ENCODE measurements at places on chromosomes 3 and 15.

DNA sequence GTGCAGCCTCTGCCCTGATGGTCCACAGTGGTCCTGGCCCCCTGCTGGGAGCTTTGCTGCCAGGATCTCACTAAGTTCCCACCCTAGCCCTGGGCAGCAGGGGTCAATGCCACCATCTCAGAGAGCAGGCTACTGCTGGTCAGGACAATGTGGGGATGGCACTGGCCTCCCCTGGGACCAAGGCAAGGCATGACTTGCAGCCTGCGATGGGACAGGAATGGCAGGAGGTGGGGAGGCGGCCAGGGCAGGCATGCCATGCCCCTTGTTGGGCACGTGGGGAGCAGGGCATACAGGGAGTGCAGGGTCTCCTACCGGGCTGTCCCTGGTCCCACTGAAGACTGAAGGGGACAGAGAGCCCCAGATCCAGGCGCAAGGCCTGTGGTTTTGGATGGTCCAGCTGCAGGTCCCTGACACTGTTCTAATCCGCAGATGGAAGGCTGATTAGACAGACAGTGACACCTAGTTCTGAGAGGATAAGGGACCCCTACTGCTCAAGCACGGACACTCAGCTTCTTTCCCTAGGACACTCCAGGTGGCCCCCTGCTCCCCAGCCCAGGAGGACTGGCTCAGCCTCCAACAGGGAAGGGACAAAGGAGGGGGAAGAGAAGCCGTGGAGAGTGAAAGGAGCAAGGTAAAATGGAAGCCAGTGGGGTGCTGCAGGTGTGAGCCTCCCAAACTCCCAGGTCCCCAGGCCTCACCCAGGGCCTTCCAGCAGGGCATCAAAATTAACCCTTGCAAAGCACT lies 69.2 kb upstream of the RPL32 start:
- DNase-seq, result no peak

DNA sequence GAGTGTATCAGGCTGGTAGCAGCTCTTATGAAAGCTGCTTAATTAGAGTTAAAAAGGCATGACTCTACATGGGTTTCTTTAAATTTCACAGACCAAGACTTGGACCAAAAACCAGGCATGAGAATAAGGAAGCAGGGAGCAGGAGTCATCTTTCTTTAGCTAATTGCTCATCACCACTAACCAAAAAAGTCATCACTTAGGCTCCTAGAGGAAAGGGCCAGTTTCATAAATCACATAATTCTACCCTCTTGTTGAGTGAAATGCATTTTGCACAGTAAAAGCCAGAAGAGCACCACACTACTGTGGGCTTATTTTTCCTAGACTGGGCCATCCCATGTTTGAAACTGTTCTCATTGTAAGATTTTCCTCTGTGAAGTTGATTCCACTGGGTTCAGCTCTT lies 175.6 kb downstream of the GREM1 start:
- no peak for DNase-seq

DNA sequence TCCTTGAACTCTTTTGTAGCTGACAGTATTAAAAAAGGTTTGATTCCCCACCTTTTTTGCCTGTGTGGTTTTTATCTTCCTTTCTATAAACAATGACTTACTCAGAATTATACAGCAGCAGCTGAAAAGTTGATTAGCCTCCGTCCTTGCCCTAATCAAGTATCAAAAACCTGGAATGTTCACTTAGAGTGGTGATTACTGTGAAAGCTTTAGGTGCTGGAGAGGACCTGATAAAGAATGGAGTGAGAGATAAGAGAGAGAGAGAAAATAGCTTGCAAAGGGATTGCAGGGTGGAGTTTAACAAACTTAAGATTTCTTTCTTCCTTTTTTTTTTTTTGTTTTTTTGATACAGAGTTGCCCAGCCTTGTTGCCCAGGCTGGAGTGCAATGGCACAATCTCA lies 6.7 kb downstream of the CGNL1 start:
- DNase-seq, result no peak

DNA sequence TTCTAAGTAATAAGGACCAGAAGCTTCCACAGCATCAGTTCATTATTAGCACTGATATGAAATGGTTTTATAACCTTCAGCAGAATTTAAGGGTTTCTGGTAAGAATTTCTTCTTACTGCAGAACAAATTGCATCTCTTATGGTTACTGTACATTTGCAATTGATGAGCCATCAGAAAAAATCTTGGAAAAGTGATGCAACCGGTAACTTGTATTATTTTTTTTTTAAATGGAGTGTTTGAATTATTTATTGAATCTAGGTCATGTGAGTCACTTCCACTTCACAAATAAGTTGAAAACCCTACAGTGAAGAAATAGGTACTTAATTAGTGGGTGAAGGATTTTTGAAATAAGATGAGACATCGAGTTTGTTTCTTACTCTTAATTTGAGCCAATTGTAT lies 786.0 kb downstream of the TUSC7 start:
- DNase-seq, result no peak

GRCh38 chr15:95975212-95975611 lies 355.3 kb upstream of the NR2F2 start:
- DNase-seq, result no peak

GRCh38 chr15:50531163-50531562 lies 15.3 kb downstream of the USP50 start:
- no peak for DNase-seq

DNA sequence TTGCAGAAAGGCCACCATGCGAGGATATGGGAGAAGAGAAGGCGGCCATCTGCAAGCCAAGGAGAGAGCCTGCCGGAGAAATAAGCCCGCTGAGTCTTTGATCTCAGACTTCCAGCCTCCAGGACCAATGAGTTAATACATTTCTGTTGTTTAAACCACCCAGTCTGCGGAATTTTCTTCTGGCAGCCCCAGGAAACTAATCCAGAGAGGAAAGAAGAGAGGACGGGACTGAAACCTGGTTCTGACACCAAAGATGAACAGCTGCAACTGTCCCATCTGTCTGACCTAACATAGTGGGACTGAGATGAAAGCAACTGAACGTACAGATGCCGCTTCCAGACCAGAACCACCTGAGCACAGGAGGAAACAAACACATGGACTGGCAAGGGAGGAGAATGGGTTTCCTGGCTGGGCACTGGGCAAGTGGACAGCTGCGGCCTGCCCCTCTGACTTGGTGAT lies 32.3 kb downstream of the VGLL4 start:
- no peak for DNase-seq

GRCh38 chr3:110608566-110608965 lies 463.1 kb upstream of the NECTIN3 start:
- no peak for DNase-seq

DNA sequence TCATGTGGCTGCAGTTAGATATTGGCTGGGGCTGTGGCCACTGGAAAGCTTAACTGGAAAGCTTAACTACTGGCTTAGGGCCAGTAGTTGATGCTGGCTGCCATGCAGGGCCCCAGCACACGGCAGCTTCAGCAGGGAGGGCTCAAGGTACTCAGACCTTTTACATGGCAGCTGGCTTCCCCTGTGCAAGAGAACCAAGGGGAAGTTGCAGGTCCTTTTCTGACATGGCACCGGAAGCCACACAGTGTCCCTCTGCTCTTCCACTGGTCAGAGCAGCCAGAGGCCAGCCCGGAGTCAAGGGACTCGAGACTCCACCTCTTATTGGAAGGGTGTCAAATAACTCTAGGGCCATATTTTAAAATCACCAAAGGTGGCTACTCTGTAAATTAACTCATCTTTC lies 24.5 kb downstream of the CCR9 start:
- no peak for DNase-seq

DNA sequence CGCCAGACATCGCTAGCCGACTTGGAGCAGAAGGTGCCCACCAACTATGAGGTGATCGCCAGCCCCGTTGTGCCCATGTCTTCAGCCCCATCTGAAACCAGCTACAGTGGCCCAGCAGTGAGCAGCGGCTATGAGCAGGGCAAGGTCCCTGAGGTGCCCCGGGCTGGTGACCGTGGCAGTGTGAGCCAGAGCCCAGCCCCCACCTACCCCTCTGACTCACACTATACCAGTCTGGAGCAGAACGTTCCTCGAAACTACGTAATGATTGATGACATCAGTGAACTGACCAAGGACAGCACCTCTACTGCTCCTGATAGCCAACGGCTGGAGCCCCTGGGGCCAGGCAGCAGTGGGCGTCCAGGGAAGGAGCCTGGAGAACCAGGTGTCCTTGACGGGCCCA lies 12.9 kb upstream of the APEH start:
- DNase-seq, result no peak

DNA sequence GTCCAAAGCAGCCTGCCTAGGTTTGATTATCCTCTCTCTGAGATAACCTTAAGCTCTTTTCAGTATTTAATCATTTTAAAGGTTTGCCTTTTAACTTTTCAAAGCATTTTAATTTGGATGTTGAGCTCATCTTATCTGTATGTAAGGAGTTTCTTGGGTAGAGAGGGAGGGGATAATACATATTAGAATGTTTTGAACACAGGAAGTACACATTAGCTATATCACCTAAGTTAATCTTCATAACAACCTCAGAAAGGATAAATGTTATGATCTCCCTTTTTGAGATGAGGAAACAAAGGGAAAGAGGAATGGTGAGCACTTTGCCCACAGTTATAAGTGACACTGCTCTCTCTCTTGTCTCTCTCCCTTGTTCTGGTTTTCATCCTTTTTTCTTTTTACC lies 2.2 kb upstream of the CD47 start:
- DNase-seq, result no peak

DNA sequence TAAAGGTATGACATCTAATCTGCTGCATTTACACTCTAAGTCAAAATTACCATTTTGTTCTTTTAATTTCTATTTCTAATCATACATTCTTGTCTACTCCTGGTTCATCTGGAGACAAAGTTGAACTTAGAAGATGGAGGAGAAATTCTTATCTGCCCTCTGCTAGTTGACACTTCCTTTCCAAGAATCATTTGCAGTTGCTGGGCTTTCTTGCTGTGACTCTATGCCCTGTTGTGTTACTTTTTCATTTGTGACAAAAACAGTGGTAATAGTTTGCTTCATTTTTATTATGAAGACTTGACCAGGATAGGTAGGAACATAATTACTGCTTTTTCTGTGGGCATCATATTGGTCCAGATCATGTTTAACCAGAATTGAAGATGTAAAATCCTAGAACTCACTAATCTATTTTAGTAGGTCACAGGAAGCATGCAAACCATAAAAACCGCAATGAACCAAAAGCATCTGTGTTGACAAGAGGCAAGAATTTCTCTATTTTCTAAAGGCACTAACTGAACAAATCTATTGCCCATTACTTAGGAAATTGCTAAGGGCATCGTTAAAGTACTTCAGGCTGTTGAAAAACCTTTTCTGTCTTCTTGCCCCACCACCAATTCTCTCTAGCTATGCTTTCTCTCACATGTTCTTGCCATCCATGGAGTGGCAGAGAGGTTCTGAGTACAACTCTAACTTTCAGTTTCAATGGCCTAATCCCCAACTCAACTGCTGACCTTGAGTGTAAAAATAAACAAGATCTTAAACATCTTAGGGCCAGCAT lies 4.2 kb upstream of the CCR2 start:
- no peak for DNase-seq

GRCh38 chr3:102736975-102737304 lies 302.1 kb downstream of the ZPLD1 start:
- DNase-seq, result no peak

- DNase-seq, result no peak
Measured at GRCh38 chr3:5657106-5657505, 469.6 kb downstream of the EDEM1 start.
